ENCODE measurements at places on chromosomes 4 and X. TPM values are rescaled to one million over a fixed set of nuclear protein-coding genes. Genes with fewer than 3 reads are reported as not detected.

CTAG1B gene
- not detected for total RNA-seq

ZGRF1 gene
- total RNA-seq: 4.8 TPM

MAGEB6 gene
- 0.09 TPM for total RNA-seq

ARHGAP4 gene
- total RNA-seq: 2.8 TPM

PACRGL gene
- 26.9 TPM for total RNA-seq

RNF212 gene
- 9.4 TPM for total RNA-seq

DNA sequence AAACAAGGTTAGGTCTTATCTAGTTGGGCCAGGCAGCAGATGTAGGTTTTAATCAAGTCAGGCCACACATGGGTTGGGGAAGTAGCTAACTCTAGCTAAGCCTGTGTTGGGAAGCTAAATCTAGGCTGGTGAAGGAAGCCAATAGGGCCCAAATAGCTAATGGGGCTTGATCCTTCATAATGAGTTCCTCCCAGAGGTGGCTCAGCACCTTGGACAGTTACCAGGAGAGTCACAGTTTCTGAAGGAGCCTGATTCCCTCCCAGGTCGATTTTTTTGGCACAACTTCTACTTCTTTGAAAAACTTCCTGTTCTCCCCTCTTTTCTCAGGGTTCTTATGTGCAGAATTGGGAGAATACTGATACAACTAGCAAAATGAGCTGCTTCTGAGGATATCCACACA, 242.5 kb upstream of the PRPS2 start:
- no peak for ATAC-seq

DNA sequence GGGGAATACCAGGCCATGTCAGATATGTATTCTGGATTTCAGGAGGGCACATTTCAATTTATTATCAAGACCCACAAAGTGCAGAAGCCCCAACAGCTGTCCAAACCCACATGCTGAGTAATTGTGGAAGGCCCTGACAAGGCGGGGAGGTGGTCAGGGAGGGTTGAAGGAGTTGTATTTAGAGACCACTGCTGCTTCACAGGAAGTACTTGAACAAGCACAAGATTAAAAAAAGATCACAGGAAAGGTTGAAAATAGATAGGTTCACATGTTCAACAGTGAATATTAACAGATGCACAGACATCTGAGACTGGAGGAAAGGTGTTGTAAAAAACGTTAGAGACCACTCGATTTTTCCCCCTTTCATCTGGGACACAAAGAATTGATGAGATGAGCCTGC, 17.9 kb downstream of the ATP8A1 start:
- ATAC-seq: no peak

DNA sequence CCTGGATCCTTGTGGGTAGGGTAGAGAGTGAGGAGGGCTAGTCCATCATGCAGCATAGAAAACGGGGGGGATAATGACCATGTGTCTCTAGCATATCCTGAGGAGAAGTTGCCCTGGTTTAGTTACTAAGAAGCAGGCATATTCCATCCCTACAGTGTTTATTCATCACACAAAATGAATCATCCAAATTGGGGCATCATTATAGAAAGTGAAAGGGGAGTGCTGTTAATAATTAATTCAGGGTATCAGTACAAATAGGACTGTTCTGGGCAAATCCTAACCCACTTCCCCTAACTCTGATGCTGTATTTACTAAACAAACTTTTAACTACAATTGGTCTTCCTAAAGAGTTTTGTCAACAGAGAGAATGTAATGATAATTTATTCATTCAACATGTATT, 281.1 kb upstream of the ARX start:
- ATAC-seq: no peak

- ATAC-seq: no peak
Measured at GRCh38 chr4:76310683-76311082, 4.2 kb downstream of the STBD1 start.

GRCh38 chrX:136115126-136115903, 32.0 kb upstream of the FHL1 start:
- ATAC-seq: no peak

DNA sequence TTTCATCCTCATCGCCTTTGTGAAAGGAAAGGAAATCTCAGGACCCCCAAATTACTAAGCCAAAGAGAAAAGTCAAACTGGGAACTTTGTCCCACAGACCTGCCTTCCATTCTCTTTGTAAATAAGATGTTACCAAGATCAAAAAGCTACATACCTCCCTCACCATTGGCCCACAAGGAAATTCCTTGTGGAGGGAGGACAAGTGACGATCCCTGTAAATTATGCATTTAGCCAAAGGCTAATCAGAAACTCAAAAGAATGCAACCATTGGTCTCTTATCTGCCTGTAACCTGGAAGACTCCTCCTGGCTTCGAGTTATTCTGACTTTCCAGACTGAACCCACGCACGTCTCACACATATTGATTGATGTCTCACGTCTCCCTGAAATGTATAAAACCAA, 70.3 kb downstream of the SHOX start:
- ATAC-seq: no peak

GRCh38 chr4:628311-628741, 3.0 kb downstream of the PDE6B start:
- ATAC-seq: no peak

GRCh38 chr4:180190382-180190781, 2052.8 kb upstream of the TENM3 start:
- ATAC-seq: no peak

GRCh38 chr4:135204311-135204710, 1002.7 kb upstream of the PABPC4L start:
- no peak for ATAC-seq

DNA sequence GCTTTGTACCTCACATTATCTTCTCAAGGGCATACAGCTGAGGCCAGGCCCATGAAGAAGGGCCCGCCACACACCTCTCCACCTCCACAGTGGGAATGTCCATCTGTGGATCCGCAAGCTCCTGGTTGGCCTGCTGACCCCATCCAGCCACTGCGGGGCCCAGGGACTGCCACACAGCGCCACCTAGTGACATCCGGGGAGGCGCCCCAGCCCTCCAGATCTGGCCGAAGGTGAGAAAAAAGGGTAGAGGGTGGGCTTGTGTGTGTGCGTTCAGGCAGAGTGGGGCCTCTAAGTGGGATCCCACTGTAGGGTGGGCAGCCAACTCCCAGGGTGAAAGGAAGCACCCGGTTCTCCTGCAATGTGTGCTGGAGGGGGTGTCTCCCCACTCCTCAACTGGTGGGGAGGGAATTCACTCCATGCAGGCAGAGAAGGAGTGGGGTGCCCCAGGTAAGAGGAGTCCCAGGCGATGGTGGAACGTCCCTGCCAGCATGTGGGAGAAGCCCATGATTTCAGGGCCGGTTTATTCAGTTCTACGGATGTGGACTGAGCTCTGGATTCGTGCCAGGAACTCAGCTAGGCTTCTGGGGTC, 117.3 kb downstream of the ENPP6 start:
- peak; percentile 93 for ATAC-seq

DNA sequence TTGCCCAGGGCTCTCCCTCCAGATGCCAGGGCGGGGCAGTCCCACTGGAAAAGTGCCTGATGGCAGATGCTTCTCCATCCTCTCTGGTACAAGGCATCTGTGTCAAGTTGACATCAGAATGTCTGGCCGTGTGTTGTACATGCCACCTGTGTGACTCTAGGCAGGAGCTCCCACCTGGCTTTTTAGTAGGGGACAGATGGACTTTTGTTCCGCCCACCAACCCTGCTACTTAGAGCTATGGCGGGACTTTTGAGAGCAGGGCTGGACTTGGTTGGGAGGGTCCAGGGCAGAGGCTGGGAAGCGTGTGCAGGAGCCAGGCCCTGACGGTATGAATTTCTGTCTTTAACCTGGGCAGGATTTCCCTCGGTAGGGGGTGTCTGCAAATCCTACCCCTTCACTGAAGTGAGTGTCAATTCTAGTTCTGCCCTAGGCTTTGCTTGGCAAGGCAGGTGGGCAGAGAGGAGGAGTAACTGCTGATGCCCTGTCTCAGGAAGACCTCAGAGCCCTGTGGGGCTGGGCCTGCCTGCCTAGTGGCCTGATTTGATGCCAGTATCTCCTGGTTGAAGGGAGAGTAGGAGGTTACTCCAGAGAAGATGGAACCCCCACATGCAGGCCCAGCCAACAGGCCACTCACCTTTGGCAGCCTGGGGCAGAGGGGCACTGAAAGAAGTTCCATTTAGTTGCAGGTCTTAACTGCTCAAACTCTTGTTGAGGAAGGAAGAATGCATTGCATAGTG, 99.1 kb downstream of the PJA1 start:
- ATAC-seq: no peak

GRCh38 chrX:39983715-39984114, 114.0 kb downstream of the BCOR start:
- no peak for ATAC-seq
